Bronchial smooth muscle cell (primary cell): ENCODE measurements at places on chromosomes 12 and 14. TPM values are rescaled to one million over a fixed set of nuclear protein-coding genes. Genes with fewer than 3 reads are reported as not detected.

The GLT1D1 gene
- under 0.01 and 0.09 TPM in 2 replicates for total RNA-seq

The GAS2L3 gene
- total RNA-seq = 12.8 and 12.9 TPM in 2 replicates

The SLC5A8 gene
- total RNA-seq = not detected in 2 replicates

The OASL gene
- total RNA-seq = 0.17 and 0.47 TPM in 2 replicates

The PLEKHH1 gene
- total RNA-seq = under 0.01 and 0.34 TPM in 2 replicates

The A2M gene
- 10.1 and 14.8 TPM in 2 replicates for total RNA-seq

The GLIPR1L1 gene
- total RNA-seq = not detected in 2 replicates

The GPRC5D gene
- not detected in 2 replicates for total RNA-seq

The SVOP gene
- not detected in 2 replicates for total RNA-seq

The AVPR1A gene
- not detected in 2 replicates for total RNA-seq

The SCN8A gene
- 6.3 and 13.6 TPM in 2 replicates for total RNA-seq

The FOXN4 gene
- total RNA-seq = not detected in 2 replicates

The C12orf50 gene
- not detected in 2 replicates for total RNA-seq

The GNG2 gene
- 12.4 and 21.9 TPM in 2 replicates for total RNA-seq

The VRTN gene
- under 0.01 TPM in 1 of 2 replicates, not detected in the other for total RNA-seq

The CPNE6 gene
- not detected in 2 replicates for total RNA-seq

The KRT79 gene
- not detected in 2 replicates for total RNA-seq

The ARHGDIB gene
- total RNA-seq = 0.47 TPM in 1 of 2 replicates, not detected in the other

The NID2 gene
- total RNA-seq = 110 and 166 TPM in 2 replicates
